ENCODE measurements at places on chromosomes 1 and 21. TPM values are rescaled to one million over a fixed set of nuclear protein-coding genes. Genes with fewer than 3 reads are reported as not detected.

- no peak for DNase-seq
Measured at GRCh38 chr1:150660584-150660983, 31.2 kb upstream of the ENSA start.

DNA sequence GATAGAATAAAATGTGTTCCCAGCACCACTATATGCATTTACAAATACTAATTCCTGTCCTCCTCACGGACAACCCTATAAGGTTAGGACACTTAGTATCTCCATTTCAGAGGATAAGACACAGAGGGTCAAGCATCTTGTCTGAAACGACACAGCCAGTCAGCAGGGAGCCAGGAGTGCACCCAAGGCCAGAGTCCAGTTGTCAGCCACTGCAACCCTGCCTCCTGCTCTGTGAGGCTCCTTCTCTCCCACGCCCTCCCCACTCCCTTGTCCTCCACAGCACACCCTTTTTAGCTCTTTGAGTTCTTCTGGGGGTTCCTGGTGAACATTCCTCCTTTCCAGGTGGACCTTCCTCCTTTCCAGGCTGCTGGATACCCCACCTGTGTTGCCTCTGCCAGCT lies 119.0 kb upstream of the TNR start:
- no peak for DNase-seq

DNA sequence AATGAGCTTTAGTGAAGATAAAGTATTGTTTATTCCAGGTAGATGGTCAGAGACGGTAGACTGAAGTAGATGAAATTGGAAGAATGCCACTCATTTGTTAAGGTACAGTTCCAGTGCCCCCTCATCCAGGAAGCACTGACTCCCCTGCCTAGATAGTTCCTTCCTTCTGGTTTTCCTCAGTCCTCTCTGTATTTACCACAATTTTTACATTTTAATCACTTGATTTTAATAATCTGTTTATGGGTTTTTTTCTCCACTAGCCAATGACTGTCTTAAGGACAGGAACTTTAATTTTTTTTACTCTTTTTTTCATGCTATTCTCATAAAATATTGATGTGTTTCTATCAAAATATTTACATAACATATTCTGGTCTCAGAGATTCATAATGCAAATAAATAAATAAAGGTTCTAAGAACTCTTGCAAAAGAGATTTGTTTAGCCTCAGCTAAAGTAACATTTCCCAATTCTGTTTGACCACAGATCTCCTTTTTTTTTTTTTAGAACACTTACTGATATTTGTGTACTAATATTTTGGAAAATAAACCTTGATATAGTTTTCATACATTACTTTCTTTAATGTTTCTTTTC lies 651.6 kb downstream of the PLPP3 start:
- no peak for DNase-seq

GRCh38 chr1:30323841-30324240 lies 399.5 kb downstream of the MATN1 start:
- DNase-seq, result no peak

DNA sequence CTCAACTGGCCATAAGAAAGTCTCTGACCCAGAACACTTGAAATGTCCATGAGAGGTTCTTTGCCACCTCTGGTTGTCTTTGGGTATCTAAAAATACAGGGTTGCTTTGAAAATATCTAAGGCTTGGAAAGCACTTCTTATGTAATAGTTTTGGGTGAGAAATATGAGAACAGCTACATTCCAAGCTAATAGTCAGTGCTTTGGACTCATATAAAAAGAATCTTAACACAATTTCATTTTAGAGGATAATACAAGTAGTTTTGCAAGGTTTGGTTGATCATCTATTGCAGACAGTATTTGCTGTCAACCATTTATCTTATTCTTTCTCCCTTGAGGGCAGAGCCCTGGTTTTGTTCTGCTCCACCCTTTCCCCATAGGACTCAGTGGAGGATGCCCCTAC lies 207.5 kb downstream of the KCNK2 start:
- no peak for DNase-seq

DNA sequence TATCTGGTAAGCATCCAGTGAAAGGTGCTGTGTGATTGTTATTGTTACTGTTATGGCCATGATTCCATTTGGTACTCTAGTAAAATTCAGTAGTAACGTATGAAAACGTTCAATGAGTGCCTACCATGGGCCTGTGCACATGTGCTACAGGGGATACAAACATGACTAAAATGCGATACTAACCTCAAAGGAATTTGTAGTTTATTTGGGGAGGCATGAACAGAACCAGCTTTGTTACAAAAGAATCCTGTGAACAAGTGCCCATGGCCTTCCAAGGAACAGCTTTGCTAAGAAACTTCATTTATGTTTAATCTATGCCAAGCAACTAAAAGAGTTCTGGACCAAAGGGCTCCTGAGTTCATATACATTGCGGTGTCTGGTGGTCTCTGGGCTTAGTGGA lies 28.7 kb downstream of the PTGFR start:
- DNase-seq, result no peak

WDTC1 gene
- total RNA-seq, result 31.5 TPM

- DNase-seq, result no peak
Measured at GRCh38 chr1:114509596-114510273, 1.3 kb downstream of the TRIM33 start.

GRCh38 chr1:167173516-167174184 lies 47.0 kb upstream of the POU2F1 start:
- no peak for DNase-seq

PCSK9 gene
- total RNA-seq, result 0.16 TPM

DNA sequence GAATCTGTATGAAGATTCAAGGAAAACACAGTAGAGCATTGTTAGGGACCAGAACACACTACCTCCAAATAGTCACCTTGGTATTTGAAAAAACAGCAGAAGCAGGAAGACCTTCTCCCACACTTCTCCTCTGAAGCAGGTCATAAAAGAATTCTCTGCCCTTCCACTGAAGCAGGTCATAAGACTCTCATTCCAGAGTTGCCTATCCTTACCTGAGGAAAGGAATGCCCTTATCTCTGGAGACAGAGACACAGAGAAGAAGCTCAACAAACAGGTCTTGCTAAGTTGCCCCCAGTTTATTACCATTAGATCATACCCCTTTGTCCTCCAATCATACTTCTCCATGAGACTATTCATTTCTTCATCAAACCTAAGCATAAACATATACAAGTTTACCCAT lies 225.8 kb upstream of the TNR start:
- DNase-seq, result no peak

RPE65 gene
- total RNA-seq, result 0.15 TPM

- DNase-seq, result no peak
Measured at GRCh38 chr1:199243423-199244061, 604.7 kb downstream of the PTPRC start.

GRCh38 chr1:40956407-40956806 lies 23.1 kb upstream of the CTPS1 start:
- no peak for DNase-seq

GRCh38 chr21:42672699-42673458 lies 19.5 kb downstream of the PDE9A start:
- no peak for DNase-seq

GRCh38 chr1:208238710-208239472 lies 5.3 kb downstream of the PLXNA2 start:
- DNase-seq, result no peak

DNA sequence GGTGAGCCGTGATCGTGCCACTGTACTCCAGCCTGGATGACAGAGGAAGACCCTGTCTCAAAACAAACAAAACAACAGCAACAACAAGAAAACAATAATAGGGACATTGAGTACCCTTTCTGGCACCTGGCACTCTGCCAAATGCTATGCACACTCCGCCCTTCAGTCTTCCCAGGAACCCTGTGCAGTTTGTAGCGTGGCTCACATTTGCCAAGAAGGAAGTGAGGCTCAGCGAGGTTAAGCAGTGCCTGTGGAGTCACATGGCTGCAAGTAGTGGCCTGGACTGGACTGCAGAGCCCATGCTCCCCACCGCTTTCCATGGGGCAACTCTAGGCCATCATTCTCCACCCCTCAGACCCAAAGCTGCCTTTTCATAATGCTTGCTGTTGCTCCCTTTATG lies 5.3 kb upstream of the EVA1B start:
- DNase-seq, result no peak

DNA sequence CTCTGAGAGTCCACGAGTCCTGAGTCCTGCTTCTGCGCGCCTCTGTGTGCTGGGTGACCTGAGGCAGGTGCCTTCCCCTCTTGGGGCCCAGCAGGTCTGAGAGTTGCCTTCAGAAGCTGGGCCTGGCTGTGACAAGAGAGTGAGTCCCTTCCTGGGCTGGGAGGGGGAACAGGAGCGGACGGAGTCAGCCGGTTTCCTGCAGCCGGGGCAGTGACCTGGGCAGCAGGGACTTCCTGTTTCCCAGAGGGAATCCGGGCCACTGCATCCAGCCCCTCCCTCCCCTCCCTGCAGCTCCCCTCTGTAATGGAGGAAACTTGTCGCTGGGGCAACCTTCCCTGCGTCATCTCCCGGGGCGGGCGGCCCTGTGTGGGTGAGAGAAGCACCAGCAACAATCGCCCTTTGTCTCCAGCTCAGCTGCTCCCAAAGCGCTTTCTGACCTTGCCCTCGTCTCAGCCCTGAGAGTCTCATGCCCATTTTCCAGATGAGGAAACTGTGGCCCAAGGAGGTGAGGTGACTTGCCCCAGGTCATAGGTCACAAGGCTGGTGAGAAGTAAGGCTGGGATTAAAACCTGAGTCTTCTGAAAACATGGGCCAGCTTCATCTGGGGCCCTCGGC lies 61.1 kb downstream of the SDC3 start:
- peak; percentile 80 for DNase-seq

DNA sequence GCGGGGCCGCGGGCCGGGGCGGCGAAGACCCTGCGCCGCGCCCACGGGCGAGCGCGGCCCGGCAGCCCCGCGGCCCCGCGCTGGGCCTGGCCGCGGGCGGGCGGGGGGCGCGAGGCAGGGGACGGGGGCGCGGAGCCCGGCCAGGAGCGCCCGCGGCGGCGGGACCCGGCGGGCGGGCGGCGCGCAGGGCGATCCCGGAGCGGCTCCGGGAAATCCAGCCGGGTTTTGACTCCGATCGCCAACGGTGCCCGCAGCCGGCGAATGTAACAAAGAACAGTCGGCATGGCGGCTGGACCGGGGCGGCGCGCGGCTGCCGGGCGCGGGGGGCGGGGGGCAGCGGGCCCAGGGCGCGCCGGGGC lies 334 bp downstream of the PRDM15 start:
- DNase-seq, result peak; percentile 78

Data from breast epithelium (tissue), 4 donors.